Activated CD4-positive, CD25-positive, alpha-beta regulatory T cell treated with anti-CD3 and anti-CD28 coated beads, Interleukin-2, amount 50 U/mL, for 72 hours (primary cell): ENCODE measurements at places on chromosomes 6 and 20.

DNA sequence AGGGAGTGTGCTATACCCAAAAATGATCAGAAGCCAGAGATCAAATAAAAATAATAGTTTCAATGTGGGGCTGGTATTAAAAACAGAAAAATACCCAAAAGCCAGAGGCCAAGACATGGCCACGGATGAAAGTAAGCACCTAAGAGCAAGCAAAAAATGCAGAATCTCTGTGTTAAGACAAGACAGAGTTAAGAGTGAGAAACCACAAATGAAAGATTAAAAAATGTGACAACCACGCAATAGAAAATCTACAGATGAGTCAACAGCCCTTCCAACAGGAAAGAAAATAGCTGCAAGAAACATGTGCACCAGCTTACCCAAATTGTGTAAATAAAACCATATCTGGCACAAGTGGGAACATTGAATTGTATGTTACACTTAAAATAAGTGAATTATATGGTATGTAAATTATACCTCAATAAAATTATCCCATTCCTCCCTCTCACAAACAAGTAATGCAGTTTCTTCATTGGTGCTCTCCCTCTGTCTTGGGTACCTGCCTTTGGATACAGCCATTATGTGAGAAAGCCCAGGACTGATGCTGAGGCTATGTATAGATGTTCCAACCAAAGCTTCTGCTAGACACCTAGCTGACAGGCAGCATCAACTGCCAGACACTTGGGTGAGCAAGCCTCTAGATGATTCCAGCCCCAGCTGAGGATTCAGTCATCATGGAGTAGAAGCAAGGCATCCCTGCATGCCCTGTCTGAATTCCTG, 55.3 kb upstream of the UFL1 start:
- no peak for DNase-seq

DNA sequence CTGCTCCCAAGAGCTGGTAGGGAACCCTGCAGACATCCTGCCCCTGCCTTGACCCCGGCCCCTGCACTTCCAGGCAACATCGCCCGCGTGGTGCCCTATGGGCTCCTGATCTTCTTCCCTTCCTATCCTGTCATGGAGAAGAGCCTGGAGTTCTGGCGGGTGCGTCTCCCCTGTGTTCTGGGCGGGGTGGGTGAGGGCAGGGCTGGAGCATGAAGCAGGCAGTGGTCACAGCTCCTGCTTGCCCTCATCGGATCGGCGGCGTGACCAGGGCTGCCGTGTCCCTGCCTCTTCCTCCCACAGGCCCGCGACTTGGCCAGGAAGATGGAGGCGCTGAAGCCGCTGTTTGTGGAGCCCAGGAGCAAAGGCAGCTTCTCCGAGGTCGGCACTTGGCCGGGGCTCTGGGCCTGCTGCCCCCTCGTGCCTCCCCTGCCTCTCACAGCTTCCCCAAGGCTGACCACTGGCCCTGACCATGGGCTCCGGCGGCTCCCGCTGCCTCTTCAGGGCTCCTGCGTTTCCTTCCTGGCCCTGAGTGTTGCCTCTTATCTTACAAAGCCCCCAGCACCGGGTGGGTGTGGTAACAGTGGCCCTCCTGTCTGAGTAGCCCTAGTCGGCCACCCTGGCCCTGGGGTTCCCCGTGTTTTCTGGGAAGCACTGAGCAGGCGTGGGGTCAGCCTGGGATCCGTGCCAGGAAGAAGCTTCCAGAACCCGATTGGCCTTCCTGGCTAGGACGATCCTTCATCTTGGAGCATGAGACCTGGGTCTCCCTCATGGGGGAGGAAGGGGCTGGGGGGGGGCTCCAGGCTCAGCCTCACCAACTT, 8.0 kb upstream of the TNFRSF6B start:
- DNase-seq, result no peak

- no peak for DNase-seq
Observed at GRCh38 chr20:63898882-63899558, 4.1 kb downstream of the DNAJC5 start.

DNA sequence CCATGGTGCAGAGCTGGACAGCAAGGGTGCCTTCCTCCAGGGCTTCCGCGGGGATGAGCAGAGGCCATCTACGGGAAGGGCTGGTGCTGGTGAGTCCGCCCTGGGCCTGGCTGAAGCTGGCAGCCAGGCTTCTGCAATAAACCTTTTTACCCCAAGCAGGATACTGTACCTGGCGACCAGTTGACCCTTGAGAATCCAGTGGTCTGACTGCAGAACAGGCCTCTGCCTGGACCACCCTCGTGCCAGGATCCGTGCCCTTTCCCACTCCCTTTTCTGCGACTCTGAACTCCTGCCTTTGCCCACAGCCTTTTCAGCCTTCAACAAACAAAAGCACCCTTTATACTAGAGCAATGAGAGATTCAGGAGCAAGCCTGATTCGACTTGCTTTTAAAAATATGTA, 18.9 kb downstream of the CDH26 start:
- no peak for DNase-seq

DNA sequence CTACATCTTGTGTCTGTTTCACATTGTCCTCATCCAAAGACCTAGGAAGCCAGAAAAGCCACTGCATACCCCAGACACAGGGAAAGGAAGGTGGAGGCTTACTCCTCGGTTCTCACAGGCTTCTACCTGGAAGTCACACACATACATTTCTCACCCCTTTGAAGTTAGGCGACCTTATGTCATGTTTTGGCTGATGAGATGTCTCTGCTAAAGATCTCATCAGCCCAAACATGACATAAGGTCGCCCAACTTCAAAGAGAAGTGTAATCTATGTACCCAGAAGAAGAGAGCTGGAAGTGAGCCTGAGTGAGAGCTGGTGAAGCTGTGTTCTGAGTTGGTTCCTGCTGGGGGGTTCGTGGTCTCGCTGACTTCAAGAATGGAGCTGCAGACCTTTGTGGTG, 47.5 kb upstream of the SLC22A23 start:
- no peak for DNase-seq

DNA sequence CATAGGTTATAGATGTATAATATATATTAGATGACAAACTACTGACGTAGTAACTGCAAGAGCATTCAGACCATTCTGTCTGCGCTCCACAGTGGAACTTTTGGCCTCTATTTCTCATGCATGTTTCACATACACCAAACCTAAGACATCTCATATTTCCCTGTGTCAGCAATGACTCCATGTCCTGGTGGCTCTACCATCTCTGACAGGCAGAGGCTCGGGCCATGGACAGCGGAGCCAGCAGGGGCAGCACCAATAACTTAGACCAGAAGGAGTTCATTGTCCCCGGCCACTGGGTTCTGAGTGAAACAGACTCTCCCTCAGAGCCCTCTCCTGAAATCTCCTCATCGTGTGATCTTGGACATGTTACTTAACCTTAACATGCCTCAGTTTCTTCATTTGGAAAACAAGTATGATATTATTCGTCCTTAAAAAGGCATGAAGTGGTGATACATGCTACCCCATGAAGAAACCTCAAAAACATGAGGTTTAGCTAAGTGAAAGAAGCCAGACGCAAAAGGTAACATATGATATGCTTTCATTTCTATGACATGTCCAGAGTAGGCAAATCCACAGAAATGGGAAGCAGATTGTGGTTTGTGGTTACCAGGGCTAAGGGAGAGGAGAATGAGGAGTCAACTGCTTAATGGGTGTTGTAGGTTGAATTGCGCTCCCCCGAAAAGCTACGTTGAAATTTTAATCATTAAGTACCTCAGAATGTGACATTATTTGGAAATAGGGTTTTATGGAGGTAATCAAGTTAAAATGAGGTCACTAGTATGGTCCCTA, 564.0 kb upstream of the JARID2 start:
- no peak for DNase-seq

DNA sequence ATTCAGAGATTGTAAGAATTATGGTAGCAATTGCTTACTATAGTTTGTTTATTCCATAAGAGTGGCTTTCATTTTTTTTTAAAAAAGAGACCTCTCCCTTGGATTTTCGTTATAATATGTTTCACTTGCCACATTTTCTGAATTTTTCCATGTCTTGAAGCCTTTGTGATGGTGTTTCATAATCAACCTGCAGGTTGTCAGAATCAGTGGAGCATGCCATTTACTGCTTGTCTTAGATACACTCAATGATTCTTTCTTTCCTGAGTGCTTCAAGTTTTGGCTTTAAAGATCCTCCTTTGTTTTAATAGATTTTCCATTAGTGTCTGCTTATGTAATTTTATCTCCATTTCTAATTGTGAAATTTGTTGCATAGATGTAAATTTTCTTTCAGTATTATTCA, 31.2 kb downstream of the KCNQ5 start:
- DNase-seq, result no peak

DNA sequence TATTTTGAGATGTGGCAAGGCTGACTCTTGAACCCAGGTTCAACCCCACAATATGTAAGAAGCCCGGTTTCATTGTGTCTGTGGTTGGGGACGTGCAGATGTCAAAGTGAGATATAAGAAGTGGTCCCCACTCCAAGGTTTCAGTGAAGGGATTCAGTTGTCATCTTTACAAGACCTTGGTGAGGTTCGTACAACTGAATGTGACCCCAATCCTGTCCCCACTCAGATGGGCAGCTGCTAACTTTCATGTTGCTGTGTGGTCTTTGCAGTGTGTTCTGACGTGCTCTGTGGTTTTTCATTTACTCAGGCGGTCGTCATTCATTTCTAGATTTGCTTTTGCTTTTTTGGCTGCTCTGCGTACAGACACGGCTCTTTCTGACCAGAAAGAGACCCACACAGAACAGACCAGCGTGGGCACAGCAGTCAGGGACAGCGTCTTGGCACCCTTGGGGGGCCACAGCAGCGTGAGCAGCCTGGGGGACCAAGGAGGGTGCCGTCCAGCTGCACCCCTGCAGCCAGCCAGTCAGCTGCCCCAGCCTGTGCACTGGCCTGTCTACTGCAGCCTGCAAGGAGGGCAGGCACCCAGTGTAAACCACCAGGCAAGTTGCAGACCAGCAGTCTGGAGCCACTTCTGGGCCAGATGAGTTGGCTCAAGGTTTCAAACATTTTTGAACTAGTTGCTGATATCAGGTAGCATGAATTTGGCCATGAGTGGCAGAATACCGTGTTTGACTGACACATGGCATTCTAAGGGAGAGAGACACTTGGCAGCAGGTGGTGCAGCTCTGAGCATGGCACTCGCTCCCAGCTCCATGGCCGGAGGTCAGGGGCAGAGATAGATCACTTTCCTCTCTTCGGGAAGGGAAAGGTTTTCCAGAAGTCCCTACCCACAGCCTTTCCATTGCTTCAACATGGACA, 49.4 kb upstream of the IRF4 start:
- DNase-seq, result no peak

GRCh38 chr6:9121549-9121948, 686.2 kb upstream of the SLC35B3 start:
- no peak for DNase-seq

- no peak for DNase-seq
Observed at GRCh38 chr6:11208267-11208666, 24.2 kb downstream of the NEDD9 start.

GRCh38 chr20:16714242-16714641, 15.6 kb upstream of the SNRPB2 start:
- DNase-seq, result no peak

DNA sequence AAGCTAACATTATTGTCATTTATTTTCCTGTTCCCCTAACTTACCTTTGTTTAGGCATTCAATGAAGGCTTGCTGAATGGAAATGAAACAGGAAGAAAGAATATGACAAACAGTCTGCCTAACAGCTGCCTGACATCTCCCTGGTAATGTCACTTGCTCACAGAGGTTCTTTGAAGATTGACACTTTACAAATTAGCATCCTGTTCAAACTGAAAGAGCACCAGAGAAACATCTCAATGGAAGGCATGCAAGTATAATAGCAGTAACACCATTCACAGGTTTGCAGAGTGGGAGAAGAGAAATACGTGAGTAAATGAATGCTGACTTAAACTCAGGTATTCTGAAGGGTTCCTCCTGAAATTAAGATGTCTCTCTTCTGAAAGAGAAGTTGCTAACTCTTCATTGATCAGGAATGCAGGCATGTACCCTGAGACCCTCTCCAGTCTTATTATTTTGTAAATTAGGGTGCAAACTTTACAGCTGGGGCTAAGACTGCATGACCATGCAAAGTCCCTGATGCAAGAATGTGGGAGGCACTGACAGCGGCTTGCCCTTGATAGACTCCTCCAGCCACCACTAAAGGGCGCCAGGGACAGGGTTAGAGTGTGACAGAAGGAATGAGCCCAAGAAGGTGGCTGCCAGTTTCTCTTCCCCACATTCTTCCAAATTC, 1.3 kb upstream of the SMLR1 start:
- DNase-seq, result no peak

- DNase-seq, result no peak
Observed at GRCh38 chr20:63896264-63897105, 1.6 kb downstream of the DNAJC5 start.

DNA sequence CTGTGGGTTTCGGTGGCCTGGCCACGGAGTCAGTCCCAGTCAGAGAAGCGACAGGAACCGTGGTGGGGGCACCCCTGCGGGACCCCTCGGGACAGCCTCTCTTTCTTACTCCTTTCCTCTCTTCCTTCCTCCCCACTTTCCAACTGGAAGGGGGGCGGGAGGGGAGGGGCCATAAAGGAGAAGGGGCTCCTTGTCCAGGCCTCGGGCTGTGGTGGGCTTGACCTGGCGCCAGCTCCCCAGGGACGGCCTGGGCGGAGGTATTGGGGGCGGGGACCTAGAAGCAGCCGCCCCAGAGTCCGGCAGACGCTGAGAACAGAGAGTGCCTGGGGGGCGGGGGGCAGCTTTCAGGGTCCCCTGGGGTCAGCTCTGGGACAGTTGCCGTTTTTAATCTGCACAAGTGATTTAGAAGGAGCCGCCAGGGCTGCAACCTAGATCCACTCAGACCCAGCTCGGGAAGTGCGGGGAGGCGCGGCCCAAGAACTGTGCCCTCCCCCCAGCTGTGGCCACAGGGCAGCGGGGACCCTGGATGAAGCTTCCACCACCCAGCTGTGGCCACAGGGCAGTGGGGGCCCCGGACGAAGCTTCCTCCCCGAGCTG, 6.4 kb upstream of the ABHD16B start:
- DNase-seq, result no peak

DNA sequence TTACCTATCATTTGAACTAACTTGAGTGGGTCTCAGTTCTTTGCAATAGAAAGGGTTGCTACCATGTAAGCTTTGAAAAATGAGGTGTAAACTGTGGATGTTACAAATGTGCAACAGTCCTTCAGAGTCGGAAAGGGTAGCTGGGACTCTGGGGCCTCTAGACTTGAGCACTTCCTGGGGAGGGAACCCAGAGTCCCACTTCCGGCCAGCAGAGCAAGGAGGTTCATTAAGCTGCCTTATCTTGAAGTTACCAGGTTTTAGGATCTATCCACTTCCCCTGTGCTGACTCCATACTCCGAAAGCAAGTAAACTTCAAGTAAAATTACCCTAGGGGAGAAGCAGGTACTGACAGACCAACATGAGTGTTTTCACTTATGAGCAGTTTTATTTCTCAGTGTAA, 9.4 kb downstream of the TRIM10 start:
- no peak for DNase-seq
